H1 (cell line): ENCODE measurements at places on chromosomes 11 and 22.

- no peak for DNase-seq
Measured at GRCh38 chr22:49761836-49762235, 65.8 kb downstream of the BRD1 start.

DNA sequence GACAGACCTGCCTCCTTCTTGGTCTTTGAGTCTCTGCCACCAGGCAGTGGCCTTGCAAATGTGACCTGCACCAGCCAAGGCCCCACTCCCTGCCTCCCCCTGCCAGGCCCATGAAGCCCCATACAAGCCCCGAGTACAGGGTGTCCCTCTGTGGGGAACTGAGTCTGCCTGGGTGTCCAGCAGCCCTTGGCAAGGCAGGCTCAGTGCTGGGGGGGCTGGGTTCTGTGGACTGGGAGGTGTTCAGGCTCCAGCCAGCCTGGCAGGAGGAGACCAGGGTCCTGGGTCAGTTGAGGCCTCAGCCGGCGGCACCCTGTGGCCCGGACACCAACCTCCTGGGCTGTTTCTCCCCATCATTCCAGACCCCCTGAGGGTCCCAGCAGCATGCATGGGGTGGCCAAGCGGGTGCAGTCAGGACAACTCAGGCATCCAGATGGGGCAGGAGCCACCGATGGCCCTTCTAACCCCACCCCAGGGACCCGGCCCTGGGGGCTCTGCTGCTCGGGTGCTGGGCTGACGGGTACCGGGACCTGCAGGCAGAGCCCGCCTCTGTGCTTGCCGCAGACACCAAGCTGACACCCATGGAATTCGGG lies 5.7 kb downstream of the MUC5AC start:
- no peak for DNase-seq

DNA sequence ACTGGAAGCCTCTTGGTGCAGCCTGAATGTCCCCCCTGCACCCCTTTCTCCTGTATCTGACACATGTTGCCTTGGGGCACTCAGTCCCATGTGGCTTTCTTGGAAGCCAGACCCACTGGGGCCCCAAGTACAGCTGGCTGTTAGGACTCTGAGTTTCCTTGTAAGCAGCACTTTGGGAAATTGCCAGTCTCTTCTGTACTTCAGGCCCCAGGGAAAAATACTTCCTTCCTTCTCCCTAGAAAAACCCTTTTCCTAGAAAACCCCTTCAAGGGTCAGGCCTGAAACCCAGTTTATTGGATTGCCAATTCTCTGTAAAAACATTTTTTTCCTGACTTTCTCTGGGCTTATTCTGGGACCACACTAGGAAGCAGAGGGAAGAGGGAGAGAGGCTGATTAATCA lies 360.3 kb downstream of the TENM4 start:
- DNase-seq: no peak

DNA sequence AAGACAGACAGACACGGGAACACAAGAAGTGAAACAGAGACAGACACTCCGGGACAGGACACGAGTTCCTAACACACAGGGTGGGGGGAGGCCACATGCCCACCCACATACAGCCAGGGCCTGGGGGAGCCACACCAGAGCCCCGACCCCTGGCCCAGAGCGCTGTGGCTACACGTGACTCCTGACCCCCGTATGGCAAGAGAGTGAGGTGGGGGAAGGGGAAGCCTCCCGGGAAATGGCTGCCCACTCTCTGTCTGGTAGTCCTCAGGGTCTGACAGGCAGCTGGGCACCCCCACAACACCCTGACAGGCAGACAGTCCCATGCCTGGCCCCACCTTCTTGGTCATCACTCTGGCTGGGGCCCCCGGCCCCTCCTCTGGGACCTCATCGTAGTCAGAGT lies 38.6 kb upstream of the PDE2A start:
- DNase-seq: no peak

- no peak for DNase-seq
Measured at GRCh38 chr22:41831828-41832552, 915 bp upstream of the SREBF2 start.
